Camera-type eye (tissue), 1 donor: ENCODE measurements at places on chromosomes 11 and 22. TPM values are rescaled to one million over a fixed set of nuclear protein-coding genes. Genes with fewer than 3 reads are reported as not detected.

LSP1 gene
- total RNA-seq = 29.1 TPM

OR5T2 gene
- total RNA-seq = not detected

OR8K1 gene
- not detected for total RNA-seq

SIK3 gene
- 107 TPM for total RNA-seq

DEPDC7 gene
- total RNA-seq = 4.1 TPM

CASP4 gene
- 38.8 TPM for total RNA-seq

PHETA2 gene
- total RNA-seq = 18.1 TPM

MPZL2 gene
- total RNA-seq = 18.4 TPM

GAL3ST3 gene
- total RNA-seq = 8.4 TPM

SLC29A2 gene
- 2.8 TPM for total RNA-seq

UCP3 gene
- total RNA-seq = 1.6 TPM

GDPD4 gene
- not detected for total RNA-seq

SMC1B gene
- total RNA-seq = 0.11 TPM

OR52W1 gene
- total RNA-seq = not detected

KRTAP5-7 gene
- total RNA-seq = not detected

RGL4 gene
- not detected for total RNA-seq

LRRC74B gene
- total RNA-seq = not detected

KCNK4 gene
- 1.8 TPM for total RNA-seq

CARNS1 gene
- 5.1 TPM for total RNA-seq

RAG2 gene
- total RNA-seq = 0.49 TPM

DEUP1 gene
- total RNA-seq = 1.3 TPM

OR51B4 gene
- total RNA-seq = not detected

MMP12 gene
- total RNA-seq = not detected

AGBL2 gene
- total RNA-seq = 4.2 TPM

P2RX6 gene
- 2.2 TPM for total RNA-seq

NRXN2 gene
- 83.9 TPM for total RNA-seq

AMOTL1 gene
- total RNA-seq = 89.6 TPM

IL17REL gene
- 0.55 TPM for total RNA-seq

KCNE3 gene
- 5.8 TPM for total RNA-seq

DRD2 gene
- 2.5 TPM for total RNA-seq

FREY1 gene
- 0.82 TPM for total RNA-seq

MAPK8IP2 gene
- total RNA-seq = 22.7 TPM

CHEK1 gene
- 13.7 TPM for total RNA-seq

IFITM10 gene
- 9.5 TPM for total RNA-seq

C11orf87 gene
- total RNA-seq = 6.3 TPM

LAYN gene
- total RNA-seq = 11.7 TPM

LARGE2 gene
- 3.8 TPM for total RNA-seq

POLR2F gene
- 32.8 TPM for total RNA-seq

BTBD18 gene
- not detected for total RNA-seq

APOC3 gene
- total RNA-seq = not detected

MMP27 gene
- total RNA-seq = 1.2 TPM

MFNG gene
- total RNA-seq = 22.3 TPM

OR6X1 gene
- total RNA-seq = not detected

CHKB gene
- total RNA-seq = 59.6 TPM

CHRDL2 gene
- not detected for total RNA-seq

PLAAT4 gene
- 9.8 TPM for total RNA-seq
